ENCODE measurements at places on chromosomes 5 and 9.

DNA sequence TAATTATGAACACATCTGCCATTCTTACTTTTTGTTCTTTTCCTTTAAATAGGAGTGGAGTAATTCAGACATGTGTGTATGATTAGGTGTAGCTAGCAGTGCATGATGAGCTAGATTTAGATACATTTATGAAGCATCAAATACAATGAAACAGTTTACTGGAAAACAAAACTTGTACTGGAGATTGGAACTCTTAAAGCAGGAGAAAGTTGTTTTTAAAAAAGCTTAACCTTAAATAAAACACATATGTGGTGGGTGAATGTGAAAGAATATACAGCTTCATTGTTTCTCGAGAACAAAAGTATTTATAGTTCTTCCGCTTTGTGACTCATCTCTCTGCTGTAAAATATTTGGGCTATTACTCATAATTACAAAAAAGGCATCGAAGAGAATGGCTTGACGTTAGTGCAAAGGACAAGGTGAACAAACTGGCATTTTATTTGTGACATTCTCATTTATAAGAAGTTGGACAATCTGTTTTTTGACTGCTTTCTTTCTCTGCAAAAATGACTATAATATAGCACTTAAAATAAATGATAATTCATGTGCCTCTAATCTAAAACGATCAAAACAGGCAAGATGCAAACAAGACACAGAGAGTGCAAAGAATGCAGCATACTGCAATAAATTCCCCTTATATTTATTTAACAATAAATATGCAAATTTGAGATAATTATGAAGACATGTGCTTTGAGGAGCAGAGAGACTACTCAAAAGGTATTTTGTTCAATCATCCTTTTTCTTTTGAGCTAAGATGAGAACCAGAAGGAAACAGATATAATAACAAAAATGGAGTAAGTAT lies 478.8 kb downstream of the CETN3 start:
- DNase-seq: no peak

GRCh38 chr5:131672776-131673175 lies 37.7 kb upstream of the RAPGEF6 start:
- DNase-seq: no peak

DNA sequence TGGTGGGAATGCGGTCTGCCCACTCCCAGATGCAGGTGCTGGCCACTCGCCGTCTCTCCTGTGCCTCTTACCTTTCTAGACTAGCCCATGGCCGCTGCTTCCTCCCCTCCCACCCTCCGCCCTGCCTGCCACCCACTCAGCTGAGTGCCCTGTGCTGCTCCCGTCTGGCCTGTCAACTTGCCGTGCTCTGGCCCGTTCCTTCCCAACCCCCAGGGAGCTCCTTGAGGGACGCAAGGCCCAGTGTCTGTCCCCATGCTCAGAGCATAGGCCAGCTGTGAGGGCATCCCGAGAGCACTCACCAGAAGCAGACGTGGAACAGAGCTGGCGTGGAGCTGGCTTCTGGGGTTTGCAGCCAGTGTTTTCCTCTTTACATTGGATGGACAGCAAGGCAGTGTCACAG lies 20.2 kb downstream of the HNRNPH1 start:
- no peak for DNase-seq

DNA sequence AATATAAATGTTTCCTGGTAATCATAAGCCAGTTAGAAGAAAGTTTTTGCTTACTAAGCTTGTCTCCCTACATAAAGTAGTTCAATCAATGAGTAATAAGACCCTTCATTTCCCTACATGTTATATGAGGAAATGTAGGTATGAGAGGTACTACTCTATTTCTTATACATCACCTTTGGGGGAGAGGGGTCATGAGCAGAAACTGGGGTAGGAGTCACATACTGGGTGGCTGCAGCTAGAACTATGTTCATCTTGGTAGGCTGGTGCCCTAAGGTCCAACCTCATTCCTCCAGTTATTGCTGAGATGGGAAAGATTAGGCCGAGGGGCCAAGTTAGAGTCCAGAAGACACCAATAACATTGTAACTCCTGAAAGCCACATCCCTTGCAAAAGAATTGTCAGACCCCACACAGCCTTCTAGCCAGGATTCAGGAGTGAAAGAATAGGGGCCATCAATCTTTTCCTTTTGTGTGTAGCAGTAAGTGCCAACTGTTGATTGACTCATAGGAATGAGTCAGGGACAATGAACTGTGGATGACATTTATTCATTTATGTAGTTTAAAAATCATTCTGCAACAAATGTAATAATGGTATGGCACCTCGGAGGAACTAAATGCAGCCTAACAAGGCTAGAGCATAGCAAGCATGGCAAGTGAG lies 21.6 kb upstream of the SREK1 start:
- no peak for DNase-seq

DNA sequence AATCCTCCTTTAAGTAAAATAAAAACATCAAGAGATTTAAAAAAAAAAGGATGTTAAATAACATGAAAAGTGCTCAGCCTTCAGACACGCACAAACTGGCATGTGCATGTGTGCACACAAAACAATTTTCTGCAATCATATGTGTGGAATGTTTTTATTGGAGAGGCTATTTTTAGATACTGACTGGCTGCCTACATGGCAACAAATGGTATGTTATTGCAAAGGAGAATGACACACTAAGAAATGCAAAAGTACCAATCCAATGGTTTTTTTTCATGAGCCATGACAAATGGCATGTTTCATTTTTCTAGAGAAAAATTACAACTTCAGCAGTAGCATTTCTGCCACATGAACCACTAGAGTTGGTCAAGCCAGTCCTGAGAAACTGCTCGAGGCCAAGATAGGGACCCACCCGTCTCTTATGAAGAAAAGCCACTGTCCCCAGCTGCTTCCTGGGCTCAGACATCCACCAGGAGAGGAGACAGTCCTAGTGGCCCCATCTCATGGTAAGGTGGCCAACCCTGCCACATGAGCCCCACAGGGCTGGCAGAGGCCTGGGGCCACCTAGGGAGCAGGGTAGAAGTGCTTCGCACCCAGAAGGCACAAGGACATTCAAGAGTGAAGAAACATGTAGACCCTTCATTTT lies 116.4 kb downstream of the MYO10 start:
- DNase-seq: no peak

- no peak for DNase-seq
Measured at GRCh38 chr5:42872865-42873264, 61.2 kb upstream of the SELENOP start.

DNA sequence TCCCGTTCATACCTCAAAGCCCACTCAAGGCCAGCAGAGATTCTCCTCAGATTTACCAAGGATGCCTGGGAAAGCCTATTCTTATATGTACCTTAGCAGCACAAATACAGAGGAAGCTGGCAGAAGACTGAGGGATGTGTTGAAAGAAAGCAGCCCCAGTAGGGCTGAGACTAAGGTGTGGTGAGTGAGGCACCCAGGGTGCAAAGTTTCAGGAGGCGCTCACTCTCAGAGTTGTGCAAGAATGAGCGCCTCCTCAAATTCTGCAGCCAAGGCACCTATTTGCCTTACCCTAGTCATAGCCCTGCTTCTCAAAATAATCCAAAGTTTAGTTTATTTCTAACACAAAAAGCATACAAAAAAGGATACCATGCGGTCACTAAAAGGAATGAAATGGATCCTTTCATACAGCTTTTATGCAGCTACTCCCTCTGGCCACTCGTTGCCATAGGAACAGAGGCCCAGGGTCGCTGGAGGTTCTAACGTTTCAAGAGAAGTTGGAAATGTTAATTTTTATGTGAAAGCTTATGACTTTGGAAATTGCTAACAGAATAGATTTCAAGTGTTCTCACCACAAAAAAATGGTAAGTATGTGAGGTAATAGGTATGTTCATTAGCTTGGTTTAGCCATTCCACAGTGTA lies 79.7 kb upstream of the SMIM23 start:
- DNase-seq: no peak

DNA sequence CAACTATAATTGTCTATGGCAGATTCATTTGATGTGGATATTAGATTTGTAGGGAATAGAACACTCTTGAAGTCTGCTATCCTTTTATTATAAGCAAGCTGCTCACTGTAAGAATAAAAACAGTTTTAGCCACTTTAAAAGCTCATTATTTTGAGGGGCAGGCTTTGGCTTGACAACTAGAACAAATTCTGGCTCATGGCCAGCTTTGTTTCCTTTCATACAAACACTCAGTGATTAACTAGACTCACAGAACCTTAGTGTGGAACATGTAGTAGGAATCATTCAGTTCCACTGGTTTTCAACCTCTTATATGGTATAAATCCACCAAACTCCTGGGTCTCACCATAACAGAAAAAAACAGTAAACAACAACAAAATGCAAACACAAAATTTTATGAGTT lies 27.4 kb upstream of the CEP120 start:
- DNase-seq: no peak

DNA sequence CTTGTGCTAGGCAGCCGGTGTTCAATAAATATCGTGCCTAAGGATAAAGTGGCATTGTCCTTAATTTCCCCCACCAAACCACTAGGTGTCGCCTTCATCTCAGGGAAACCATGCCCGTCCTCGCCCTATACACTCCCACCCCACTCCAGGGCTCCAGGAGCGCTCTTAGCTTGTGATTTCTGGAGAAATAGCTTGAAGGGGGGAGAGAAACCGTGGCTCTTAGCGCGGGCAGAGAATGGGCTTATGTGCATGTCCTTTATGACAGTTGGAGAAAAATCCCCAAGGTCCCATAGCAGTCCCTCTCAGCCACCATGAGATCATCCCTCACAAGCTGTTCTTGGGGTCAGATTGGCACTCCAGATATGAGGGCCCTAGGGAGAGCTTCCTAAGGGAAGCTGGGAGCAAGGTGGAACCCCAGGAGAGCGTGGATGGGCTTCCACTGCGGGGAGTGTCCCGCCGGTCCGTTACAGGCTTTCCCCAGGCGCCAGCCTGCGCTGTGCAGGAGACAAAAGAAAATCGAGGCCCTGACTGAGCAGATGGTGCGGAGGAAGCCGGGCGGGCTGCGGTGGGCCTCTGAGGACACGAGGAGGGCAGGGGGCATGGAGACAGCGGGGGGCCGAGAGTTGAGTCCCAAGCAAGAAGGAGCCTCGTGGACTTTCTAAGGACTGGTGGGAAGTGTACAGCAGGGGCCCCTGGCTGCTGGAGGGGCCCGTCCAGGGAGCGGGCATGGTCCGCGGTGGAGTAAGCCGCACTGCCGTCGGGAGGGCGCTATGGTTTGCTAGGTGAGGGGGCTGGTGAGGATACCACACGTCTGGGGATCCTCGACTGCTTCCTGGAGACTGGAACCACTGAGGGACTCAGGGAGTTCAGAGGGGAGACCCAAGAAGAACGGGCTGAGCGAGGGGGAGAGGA lies 750 bp upstream of the NPR2 start:
- DNase-seq: peak; percentile 52

- DNase-seq: no peak
Measured at GRCh38 chr5:180975338-180975737, 13.3 kb upstream of the BTNL3 start.

GRCh38 chr5:113330533-113331208 lies 104.1 kb downstream of the TSSK1B start:
- DNase-seq: no peak

DNA sequence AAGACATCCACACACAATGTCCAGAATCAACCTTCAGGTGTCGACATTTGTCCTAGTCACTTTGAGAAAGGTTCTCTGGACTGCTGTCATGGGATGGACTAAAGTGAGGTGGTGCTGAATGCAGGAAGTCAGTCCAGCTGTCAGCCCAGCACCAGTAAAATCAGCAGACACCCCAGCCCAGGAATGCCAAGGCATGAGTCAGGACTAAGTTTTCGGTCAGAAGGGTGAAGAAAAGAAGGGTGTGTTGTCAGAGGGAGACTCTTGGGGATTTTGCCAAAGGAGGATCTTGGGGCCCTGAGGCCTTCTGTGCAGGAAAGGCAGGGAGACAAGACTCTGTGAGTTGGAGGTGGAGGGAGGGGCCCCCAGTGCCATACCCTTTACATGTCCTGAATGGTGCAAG lies 69.0 kb upstream of the XPA start:
- DNase-seq: no peak

GRCh38 chr9:104775574-104775936 lies 11.6 kb downstream of the NIPSNAP3B start:
- peak; percentile 24 for DNase-seq

- peak; percentile 8 for DNase-seq
Measured at GRCh38 chr9:36485647-36486328, 85.7 kb upstream of the RNF38 start.

- no peak for DNase-seq
Measured at GRCh38 chr5:115116001-115116400, 53.7 kb downstream of the TRIM36 start.

- no peak for DNase-seq
Measured at GRCh38 chr5:68220260-68220659, 4.7 kb downstream of the PIK3R1 start.

- no peak for DNase-seq
Measured at GRCh38 chr5:133499895-133500294, 112.4 kb downstream of the FSTL4 start.

- DNase-seq: no peak
Measured at GRCh38 chr5:63097286-63097685, 518.7 kb downstream of the LRRC70 start.

- no peak for DNase-seq
Measured at GRCh38 chr9:20144197-20144596, 355.4 kb upstream of the SLC24A2 start.

DNA sequence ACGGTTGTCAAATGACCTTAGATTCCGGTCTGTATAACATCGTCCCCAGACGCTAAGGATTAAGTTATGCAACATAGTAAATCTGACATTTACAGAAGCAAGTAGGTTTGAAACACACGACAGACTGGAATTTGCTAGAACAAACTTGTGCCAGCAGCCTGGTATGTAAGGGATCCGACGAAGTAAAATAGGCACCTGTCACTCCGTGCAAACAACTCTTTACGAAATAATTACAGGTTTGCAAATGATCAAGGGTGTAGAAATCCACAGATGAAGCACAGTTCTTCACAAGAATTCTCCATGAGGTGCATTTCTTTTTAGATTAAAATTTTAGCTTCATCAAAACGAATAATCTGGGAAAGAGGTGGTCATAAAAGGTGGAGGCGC lies 508 bp downstream of the MOCS2 start:
- DNase-seq: no peak

DNA sequence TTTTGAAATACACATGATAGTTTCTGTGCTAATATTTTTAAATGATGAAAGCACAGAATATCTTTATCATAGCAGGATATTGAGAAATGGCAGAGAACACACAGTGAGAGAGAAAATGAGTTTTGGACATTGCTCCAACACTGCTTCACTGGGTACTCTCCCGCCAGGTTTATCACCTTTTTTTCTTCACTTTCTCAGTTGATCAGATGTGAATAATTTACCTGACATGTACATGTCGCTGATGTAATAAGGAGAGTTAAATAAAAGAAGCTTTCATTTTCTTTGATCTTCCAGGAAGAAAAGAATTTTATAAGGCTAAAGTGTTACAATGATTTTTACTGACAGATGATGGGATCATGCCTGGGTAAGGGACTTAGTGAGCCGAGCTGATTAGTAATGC lies 134.5 kb downstream of the ALDH1A1 start:
- no peak for DNase-seq

GRCh38 chr5:178246624-178247279 lies 14.2 kb upstream of the PHYKPL start:
- no peak for DNase-seq

Data from CD14-positive monocyte (primary cell).